ENCODE measurements at places on chromosomes 6 and 20.

- no peak for DNase-seq
These were observed 91.2 kb downstream of the RNF182 start for GRCh38 chr6:14015964-14016363.

DNA sequence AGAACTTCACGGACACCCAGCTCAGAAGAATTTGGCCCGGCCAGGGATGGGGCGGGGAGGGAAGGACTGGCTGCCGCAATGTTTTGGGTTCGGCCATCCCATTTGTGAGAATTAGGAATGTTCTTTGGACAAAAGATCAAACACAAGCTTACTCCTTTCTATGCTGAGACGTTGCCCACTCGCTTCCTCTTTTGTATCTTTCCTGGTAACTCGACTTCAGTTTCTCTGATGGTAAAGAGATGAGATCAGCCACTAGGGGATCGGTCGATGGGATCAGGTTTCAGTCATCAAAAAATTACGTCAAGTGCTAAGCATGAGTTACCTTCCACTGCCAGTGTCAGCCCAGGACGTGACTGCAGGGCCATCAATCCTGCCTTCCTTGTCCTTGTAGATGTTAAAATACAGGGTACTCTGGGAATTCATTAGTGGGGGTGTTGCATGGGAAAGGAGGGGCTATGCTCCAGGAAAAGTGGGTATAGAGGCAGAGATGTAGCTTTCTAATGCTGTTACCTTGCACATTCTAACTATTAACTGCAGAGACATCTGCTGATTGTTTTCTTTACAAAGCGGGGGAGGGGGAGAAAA is 190.2 kb downstream of the TSHZ2 start:
- DNase-seq = no peak

- peak; percentile 85 for DNase-seq
These were observed 108.0 kb downstream of the PPP1R14C start for GRCh38 chr6:150250826-150251225.

DNA sequence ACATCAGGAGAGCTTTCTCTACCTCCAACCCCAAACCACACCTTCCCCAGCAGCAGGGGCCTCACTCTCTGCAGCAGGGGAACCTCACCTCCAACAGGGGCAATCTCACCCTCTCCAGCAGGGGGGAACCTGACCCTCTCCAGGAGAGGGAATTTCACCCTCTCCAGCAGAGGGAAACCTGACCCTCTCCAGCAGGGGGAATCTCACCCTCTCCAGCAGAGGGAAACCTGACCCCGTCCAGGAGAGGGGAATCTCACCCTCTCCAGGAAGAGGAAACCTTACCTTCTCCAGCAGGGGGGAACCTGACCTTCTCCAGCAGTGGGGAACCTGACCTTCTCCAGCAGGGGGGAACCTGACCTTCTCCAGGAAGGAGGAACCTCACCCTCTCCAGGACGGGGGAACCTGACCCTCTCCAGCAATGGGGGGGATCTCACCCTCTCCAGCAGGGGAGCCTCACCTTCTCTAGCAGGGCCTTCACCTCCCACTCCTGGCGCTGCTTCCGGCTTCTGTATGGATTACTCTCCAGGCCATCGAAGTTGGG is 3.1 kb downstream of the B3GALT4 start:
- no peak for DNase-seq

- no peak for DNase-seq
These were observed 491 bp downstream of the GNMT start for GRCh38 chr6:42961020-42961470.

DNA sequence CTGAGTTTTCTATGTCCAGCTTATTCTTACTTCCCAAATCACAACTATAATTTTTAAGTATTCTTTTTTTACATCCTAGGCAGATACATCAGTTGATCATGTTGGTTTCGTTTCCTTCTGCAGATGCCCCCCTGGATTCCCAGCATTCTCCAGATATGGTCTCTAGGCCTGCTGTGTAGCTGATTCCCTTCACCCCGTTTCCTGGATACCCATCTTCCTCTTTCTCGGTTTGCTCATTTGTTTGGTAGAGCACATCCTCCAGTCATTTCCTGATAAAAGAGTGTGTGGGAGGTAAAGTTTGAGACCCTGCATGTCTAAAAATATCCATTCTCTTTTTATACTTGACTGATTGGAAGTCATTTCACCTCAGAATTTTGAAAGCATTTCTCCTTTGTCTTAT is 66.4 kb downstream of the ANKS1A start:
- no peak for DNase-seq

- no peak for DNase-seq
These were observed 9.1 kb downstream of the DNAJC5 start for GRCh38 chr20:63903796-63904561.

DNA sequence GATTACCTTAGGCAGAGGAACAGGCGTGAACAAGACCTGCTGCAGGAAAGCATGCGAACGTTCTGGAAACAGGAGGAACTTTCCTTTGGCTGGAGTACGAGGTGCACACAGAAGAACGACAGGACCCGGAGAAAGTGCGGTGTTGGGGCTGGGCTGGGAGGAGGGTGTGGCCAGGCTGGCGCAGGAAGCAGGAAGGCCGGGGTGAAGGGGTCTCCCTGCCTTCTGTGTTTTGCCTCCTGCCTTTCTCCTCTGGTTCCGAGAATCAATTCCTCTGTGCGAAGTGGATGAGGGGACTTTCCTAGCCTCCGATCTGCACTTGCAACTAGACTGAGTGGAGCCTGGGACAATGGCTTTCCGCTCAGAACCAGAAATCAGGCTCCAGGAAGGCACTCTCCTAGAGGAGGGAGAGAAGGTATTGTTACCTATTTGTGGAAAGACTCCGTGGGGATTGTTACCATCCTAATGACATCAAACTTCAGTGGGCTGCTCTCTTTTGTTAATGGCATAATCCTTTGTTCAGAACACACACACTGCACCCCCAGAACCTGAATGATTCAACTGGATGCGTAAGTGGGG is 22.9 kb upstream of the PLEKHG1 start:
- DNase-seq = no peak

GRCh38 chr6:32133786-32134185 is 3.7 kb upstream of the FKBPL start:
- DNase-seq = no peak

- DNase-seq = peak; percentile 49
These were observed 1.0 kb downstream of the NAPB start for GRCh38 chr20:23419995-23420901.

DNA sequence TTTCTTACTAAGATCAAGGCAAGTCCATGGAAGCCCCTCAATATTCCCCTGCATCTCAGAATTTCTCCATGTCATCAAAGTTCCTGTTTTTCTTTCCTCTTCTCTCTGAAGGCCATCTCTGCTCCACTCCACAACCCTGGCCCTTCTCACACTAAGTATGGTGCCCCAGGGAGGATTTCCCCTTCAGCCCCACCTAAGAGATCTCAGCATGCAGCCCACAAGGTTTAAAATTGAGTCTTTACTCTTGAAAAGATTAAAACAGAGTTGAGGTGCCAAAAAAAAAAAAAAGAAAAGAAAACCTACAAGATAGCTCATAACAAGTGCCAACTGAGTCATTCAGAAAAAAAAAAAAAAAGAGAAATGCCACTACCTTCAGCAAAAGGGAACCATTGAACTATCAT is 36.5 kb upstream of the TNFAIP3 start:
- DNase-seq = no peak

DNA sequence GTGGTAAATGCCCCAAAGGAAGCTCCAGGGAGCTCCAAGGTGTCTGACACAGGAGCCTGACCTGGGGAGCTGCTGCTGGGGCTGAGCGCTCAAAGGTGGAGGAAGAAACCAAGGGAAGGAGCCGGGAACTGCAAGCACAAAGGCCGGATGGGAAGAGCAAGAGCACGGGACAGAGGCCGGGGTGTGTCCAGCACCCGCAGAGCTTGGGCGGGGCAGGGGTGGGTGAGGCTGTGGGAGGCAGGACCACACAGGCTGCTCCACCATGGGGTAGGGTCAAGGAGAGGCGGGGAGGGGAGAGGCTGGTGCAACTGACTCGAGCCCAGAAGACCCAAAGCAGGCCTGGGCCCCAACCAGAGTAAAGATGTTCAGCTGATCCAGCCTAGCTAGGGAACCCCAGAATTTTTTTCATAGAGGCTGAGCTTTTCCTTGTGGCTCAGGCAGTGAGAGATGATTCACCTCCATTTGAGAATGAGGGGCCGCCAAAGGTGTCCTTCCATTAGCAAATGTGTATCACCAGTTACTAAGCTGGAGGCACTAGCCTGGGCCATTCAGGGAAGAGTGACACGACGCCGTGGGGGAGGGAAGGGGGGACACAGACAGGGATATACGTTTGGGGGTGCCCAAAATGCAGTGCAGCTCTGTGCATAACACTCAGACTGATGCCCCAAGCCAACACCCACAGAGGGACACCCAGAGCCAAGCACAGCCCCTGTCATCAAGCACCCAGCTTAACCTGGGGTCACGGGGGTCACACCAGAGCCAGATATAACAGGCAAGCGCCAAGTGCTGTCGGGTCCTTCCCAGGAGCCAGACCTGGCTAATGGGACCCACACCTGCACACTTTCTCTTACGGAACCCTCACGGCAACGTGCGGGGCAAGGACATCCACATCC is 21.3 kb upstream of the TLDC2 start:
- DNase-seq = no peak

DNA sequence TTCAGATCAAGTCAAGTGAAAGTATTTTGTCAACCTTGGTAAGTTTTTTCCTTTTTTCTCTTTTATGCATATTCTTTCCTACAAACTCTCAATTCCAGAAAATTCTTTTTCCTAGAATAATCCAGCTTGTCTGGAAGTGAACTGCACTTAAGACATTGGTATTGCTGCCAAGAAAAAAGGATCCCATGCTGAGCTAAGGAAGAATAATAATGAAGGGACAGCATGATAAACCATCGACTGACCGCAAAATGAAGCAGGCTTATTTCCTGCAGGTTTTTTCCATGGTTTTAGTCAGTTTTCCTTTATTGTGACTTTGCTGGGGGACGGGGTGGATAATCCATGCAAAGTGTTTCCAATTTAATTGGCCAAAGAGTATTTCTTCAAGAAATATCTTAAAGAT is 857.6 kb upstream of the SLC35B3 start:
- no peak for DNase-seq

DNA sequence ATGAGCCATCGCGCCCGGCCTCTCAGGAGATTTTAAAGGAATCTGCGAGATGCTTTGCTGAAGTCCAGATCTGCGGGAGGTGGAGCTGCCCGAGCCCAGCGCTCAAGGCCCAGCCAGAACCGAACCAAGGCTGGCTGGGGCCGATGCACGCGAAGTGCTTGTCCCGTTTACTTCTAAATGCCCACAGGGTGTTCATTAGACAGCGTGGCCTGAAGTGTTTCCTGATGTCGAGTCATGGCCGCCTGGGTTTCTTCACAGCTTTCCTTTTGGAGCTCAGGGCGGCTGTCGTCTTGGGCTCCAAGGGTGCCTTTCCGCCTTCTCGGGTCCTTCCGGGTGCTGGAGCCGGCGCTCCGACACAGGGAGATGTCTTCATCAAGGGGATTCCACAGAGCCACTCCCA is 25.1 kb upstream of the CCR6 start:
- no peak for DNase-seq

GRCh38 chr6:80214436-80215022 is 108.1 kb downstream of the BCKDHB start:
- no peak for DNase-seq

DNA sequence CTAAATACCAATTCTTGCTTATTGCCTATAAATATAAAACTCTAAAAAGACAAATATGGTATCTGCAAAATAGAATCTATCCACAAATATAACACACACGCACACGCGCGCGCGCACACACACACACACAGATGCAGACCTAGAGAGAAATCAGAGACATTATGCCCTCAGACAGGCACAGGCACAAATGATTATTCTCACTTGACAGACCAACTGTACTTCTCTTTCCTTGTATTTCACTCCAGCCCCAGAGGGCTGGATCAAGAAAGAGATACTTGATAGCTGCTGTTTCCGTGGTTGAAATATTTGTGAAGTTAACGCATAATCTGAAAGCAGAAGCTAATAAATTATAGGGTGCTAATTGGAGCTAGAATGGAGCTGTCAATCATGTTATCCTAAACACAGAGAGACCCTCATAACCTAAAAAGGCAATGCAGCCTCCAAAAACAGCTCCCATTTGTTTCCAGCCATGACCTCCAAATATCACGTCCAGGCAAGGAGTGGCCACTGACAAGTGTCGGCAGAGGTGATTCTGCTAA is 11.5 kb downstream of the VGLL2 start:
- no peak for DNase-seq

GRCh38 chr6:44682280-44682679 is 294.8 kb downstream of the CDC5L start:
- DNase-seq = no peak

DNA sequence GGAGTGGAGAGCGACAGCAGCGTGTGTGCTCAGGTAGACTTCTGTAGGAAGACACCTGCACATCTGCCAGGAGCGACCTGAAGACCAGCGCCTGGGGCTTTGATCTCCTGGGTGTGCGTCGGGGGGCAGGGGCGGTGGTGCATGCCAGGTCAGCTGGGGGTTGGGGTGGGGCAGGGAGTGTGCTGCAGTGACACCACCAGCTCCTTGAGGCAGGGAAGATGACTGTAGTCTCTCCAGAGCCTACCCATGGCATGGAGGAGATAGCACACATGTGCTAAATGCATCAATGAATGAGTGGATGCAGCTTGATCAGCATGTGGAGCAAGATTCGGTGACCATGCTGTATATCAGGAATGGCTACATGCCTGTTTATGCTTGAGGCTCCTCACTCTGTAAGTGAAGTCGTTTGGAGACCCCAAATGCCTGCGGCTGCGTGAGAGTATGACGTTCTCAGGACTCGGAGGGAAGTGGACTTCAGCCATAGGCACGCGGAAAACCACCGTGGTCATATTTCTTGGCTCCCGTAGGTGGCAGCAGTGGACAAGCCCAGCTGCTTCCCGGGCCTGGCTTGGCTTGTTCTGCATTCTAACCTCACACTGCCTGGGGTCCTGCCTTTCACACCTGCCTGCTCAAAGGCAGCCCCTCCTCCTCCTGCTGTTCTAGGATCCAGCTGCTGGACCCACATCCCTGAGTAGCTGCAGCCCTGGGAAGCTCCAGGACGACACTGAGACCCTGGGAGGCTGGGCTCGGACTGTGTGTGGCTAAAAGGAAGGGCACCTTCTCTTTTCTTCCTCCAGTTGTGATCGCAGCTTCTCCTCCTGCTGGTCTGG is 39.4 kb upstream of the KCNK16 start:
- DNase-seq = no peak

- DNase-seq = no peak
These were observed 389.5 kb upstream of the CDH4 start for GRCh38 chr20:60862601-60863000.

GRCh38 chr6:18675881-18676280 is 288.7 kb downstream of the RNF144B start:
- no peak for DNase-seq

- DNase-seq = no peak
These were observed 144.0 kb downstream of the CDC5L start for GRCh38 chr6:44531442-44532015.

- DNase-seq = peak; percentile 20
These were observed 182.5 kb downstream of the CDC5L start for GRCh38 chr6:44569931-44570385.

DNA sequence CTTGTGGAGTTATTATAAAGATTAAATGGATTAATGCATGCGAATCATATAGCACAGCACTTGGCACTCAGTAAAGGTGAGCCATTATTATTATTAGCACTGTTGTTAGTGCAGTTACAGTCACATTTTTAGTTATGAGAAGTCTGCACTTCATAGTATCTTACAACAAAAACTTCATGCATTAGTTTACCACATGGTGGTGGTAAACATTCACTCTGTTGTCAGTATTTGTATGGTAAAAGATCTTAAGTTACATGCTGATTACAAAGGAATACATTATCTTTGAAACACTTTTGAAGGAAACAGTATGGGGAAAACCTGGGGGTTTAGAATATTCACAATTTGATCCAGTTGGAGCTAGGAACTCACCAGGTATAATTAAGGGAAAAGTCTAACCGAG is 20.8 kb downstream of the TMEM14A start:
- no peak for DNase-seq
